ENCODE measurements at places on chromosomes 1 and 21.

DNA sequence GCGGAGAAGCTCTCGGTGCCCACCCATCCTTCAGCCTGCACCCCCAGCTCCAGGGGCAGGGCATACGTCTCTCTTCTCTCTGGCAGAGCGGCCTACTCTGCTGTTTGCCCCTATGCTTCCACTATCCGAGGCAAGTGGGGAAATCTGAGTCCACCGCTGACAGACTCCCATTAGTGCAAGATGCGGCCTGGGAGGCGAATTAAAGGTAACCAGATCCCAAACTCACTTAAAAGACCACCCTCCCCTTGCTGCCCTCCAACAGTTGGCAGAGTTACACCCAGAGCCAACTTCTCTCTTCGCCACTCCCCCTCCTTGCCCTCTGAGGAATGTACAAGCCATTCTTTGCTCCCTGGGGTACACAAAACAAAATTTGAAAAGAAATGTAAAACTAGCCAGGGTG lies 6.4 kb downstream of the FOXD3 start:
- DNase-seq = no peak

GRCh38 chr1:110390096-110390495 lies 730 bp downstream of the SLC16A4 start:
- DNase-seq = no peak

DNA sequence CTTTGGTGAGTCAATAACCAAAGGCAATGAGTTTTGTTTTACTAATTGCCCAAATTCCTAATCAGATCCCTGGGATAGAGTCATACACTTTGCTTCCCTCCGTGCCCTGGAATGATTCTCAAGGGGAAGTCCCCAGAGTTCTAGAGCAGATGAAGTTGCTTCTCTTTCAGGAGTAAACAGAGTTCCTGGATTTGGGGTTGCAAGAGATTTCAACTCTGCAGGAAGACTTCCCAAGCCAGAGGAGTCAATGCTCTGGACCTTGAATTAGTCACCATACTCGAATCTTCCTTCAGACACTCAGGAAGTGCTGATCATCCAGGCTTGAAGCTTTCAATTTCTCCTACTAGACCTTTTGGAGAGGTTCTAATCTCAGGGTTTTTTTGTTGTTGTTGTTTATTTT lies 39.6 kb downstream of the FCER1A start:
- DNase-seq = no peak

DNA sequence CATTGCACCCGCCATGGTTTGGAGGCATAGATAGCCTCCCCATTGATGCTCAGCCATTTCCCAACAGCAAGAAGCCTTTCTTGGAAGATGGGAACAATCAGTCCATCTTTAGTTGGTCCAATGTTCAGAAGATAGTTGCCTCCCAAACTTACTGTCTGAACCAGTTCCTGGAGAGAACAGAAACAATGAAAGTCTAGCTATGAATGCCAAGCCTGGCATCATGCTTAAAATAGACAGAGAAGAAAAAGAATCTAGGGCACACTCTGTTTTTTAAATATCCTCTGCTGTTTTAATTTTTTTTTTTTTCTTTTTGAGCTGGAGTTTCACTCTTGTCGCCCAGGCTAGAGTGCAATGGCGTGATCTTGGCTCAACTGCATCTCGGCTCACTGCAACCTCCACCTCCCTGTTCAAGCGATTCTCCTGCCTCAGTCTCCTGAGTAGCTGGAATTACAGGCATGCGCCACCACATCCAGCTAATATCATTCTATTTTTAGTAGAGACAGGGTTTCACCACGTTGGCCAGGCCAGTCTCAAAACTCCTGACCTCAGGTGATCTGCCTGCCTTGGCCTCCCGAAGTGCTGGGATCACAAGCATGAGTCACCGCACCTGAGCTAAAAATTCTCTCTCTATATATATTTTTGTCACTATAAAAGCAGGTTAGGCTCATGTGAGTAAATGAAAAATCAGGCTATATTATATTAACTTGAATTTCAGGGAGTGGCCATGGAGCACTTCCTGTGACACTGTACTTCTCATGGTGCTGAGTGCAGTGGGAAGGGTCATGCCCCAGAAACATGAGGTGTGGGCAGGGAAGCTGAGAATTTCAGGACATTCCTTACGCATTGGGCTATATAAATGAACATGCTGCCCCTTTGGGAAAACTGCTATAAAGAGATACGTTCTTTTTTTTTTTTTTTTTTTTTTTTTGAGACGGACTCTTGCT lies 19.1 kb downstream of the FUCA1 start:
- no peak for DNase-seq

- no peak for DNase-seq
Measured at GRCh38 chr1:65449214-65449823, 28.9 kb downstream of the LEPR start.

DNA sequence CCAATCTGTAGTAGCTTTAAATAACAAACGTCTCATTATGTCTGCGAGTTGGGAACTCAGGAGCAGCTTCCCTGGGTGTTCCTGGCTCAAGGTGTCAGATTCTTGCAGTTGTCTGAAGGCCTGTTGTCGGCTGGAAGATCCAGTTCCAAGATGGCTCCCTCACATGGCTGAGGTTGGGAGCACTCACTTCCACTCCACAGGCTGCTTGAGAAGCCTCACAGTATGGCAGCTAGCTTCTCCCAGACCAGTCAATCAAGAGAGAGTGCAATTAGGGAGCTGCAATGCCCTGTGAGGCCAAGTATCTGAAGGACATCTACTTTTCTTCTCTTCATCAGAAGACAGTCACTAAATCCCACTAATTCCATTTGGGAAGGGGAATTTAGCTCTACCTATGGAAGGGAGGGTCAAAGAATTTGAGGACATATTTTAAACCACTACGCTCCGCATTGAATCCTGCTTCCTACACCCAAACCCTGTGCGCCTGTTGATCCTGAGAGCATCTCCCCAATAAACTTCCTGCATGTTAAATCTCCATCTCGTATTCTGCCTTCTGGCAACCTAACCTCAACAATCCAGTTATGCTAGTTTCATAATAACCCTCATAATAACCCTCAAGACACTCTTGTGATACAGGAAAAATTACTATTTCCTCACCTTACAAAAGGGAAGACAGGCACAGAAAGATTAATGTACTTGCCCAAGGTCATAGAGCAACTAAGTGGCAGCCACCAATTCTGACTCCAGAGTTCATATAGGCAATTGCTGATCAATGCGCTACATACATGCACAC lies 3.6 kb upstream of the VPS26C start:
- DNase-seq = no peak

- DNase-seq = no peak
Measured at GRCh38 chr1:182685215-182685614, 828 bp upstream of the RGS8 start.

DNA sequence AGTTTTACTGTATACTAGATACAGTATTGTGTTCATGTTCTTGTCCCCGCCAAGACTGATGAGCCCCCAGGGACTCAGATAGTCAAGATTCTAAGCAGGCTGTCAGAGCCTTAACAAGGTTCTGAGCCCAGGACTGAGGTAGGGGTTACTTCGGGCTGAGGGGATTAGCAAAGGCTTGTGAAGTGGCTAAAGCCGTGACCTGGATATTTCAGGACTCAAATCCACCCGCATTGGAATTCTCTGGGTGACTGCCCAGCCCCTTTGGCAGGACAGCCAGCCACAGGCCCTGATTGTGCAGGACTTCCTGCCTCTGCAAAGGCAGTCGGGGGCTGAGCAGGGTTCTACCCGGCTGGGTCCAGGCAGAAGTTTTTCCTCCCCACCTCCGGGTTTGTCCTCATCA lies at the start of gene PLA2G5:
TSS of gene PLA2G5 (plus strand) at position 321 of the 400 bp plus-strand sequence. CDS start 14,637 bp downstream, outside the sequence.
- no peak for DNase-seq

GRCh38 chr1:214314178-214314843 lies 33.4 kb downstream of the SMYD2 start:
- no peak for DNase-seq
